ENCODE measurements at places on chromosomes 11 and 22. TPM values are rescaled to one million over a fixed set of nuclear protein-coding genes. Genes with fewer than 3 reads are reported as not detected.

DNA sequence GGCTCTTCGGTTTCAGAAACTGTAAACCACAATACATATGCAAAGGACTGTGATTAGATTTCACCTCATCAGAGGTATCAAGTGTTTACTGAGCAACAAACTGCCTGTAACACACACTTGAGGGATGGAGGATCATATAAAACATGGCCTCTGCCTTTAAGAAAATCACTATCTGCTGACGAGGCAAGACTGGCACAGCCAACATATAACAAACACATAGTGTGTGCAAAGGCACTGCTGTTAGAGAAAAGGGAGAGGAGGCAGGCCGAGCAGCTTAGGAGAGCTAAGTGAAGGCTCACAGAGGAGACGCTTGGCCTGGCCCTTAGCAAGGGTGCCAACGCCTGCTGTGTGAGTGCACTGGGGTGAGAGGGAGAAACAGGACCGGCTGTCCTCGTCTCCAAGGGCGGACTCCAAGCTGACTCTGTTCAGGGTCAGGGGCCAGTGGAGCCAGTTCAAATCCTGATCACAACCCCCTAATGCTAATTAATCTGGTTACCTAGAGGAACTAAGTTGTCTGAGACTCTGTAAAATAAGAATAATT lies 48.2 kb downstream of the LRFN4 start:
- no peak for DNase-seq

- DNase-seq = no peak
These were observed 28.2 kb upstream of the JAM3 start for GRCh38 chr11:134040386-134041302.

DNA sequence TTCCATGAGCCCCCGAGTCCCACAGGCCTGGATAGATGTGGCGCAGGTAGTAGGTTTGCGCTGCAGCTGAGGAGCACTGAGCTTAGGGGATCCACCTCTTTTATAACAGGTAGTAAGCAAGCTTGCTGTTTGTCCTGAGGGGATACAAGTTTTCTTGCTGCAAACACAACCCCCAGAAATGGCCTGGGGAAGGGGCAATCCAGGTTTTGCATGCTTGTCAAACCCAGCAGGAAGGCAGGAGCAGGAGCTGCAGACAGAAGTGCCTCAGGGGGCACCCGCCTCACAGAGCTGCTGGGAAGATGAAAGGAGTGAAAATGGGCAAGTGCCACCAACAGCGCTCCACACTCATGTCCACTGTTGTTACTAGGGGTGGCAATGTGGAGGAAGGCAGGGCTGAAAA lies 18.5 kb downstream of the APOL5 start:
- no peak for DNase-seq

DNA sequence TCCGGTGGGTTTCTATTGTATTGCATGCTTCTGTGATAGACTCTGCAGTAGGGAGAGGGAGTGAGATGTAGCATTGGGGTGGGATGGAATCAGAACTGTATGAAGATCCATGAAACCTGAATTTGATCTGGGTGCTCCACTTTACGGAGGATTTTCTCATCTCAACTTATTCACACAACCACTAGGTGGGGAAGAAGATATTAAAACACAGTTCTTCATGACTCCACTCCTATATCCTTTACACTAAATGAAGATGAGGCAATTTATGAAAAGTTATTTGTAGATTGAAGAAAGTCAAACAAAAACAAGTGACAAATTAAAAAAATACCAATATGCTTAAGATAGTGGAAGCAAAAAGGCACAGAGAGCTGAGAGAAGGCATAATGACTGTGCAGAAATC lies 92.6 kb upstream of the PDGFD start:
- no peak for DNase-seq

- no peak for DNase-seq
These were observed 292.6 kb downstream of the NTM start for GRCh38 chr11:131662993-131663392.

OR52N4 gene
- not detected for total RNA-seq
